ENCODE measurements at places on chromosomes 5 and 9.
A peak's percentile ranks its signal among the peaks of the same experiment; 100 is the strongest.

GRCh38 chr5:59684388-59685190, 208.9 kb downstream of the PDE4D start:
- DNase-seq: no peak

- DNase-seq: no peak
These were observed 127.0 kb downstream of the SAXO1 start for GRCh38 chr9:18905883-18906629.

DNA sequence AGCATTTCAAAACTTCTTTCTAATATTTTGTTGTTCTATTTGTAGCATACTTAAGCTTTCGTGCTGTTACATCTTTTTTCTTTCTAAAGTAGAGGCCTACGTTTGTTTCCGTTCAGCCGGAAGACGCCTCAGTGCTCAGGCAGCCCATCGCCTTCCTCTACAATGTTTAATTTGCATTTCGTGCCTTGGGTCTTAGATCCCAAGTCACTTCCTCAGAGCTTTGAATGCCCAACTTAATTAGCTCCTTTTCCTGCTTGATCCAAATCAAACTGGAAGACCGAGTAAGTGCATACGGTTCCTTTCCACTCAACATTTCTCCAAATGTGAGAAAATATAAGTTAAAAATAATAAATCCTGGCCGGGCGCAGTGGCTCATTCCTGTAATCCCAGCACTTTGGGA, 43.2 kb downstream of the MRPL36 start:
- no peak for DNase-seq

GRCh38 chr9:105683688-105684275, 10.6 kb upstream of the TMEM38B start:
- no peak for DNase-seq

GRCh38 chr5:133406977-133407632, 205.2 kb downstream of the FSTL4 start:
- no peak for DNase-seq

DNA sequence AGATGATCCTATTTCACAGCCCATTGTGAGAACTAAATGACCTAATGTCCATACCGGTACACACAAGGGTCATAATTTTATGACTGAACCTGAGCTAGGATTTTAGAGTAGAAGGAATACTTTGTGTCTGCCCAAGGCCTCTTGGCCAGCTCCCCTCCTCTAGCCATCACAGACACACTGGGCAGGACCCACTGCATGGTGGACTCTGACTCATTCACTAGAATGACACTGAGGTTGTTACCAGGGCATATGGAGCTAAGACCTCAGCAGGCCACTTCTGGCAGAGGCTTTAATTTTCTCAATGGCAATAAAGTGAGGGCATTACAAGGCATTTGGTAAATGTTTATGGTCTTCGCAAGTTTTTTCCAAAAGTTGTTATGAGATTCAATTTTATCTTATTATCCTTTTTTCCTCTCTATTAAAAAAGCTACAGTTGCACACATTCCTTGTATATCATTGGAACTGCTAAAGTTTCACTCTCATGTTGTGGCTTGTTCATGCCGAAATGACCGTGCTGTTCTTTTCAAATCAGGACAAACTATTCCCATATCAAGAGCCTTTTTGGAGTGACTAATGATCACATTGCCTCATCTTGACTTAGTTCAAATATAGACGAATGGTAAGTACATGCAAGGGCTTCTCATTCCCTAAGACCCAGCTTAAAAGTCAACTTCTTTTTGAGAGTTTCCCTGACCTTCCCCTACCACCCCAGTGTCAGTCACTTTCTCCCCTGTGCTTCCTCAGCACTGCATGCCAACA, 595.7 kb downstream of the ACTL7B start:
- DNase-seq: no peak

- DNase-seq: no peak
These were observed 87.0 kb downstream of the ANGPTL2 start for GRCh38 chr9:127035423-127035822.

DNA sequence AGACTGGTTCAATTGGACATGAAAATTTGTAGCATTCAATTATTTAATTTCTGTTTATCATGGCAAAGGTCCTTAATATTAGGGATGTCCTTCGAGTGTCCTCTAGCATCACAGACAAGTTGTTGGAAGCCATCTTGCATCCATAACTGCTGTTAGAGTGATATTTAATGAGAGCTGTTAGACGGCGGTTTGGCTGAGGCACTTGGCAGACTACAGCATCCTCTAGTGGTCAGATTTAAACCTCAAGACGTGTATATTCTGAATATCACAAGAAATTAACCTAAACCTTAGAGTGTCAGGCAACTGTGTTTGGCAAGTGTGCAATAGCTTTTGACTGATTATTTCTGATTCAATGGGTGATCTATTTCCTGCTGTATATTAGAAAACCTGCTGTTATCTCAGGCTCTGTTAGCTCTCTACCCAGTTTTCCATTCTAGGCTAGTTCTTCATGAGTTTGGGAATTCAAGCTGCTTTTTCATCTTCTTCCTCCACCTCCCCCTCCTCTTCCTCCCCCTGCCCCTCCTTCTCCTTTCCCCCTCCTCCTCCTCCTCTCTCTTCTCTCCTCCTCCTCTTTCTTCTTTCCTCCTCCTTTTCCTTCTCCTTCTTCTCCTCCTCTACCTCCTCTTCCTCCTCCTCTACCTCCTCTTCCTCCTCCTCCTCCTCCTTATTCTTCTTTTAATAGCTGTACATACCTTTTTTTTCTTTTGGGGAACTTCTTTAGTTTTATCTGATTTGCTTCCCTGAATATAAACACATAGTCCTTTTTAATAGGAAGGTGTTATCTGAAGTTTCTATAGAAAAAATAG, 8.6 kb downstream of the SPINK1 start:
- DNase-seq: peak; percentile 58

DNA sequence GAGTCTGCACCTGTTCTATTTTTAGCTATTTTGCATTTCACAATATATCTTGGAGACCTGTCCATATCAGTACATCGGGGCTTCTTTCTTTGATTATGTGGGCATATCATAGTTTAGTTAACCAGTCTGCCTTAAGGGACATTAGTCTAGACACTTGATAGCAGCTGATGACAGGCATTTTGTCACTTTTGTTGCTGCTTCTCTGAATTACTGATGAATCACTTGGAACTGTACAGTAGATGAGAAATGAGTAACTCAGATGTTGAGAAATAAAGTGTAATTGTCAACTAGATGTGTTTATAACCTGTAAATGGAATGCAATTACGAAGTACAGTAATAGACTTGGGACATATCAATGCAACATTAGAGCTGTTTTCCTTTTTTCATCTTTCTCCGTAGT, 7.1 kb downstream of the ZFP2 start:
- DNase-seq: no peak

DNA sequence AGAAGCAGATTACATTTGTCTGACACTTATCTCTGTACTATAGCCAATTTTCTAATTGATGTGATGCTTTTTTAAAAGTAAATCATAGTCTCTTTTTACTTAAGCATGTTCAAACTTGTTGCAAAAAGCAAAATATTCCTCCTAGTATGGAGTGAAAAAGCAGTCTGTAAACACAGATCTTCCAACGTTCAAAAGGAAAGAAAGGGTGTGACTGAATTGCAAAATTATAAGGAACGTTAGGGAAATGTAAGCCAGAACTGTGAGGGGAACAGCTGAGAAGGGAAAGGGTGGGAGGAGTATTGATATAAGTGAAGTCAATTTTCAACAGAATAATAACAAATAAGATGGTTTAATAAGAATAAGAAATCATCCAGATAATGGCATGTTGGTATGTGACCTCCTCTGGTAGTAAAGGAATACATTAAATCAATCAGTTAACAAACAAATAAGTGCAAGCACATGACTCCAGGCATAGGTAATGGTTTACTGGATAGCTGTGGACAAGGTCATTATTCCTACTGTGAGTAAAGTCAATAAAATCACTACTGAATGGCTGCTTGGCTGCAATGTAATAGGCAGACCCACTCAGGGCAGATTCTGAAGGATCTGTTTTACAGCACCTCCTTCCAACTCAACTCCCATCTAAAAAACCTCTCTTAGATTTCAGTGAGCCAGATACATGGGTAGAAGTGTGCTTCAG, 239.1 kb upstream of the NMUR2 start:
- DNase-seq: no peak

GRCh38 chr9:36029765-36030528, 6.8 kb upstream of the RECK start:
- no peak for DNase-seq

DNA sequence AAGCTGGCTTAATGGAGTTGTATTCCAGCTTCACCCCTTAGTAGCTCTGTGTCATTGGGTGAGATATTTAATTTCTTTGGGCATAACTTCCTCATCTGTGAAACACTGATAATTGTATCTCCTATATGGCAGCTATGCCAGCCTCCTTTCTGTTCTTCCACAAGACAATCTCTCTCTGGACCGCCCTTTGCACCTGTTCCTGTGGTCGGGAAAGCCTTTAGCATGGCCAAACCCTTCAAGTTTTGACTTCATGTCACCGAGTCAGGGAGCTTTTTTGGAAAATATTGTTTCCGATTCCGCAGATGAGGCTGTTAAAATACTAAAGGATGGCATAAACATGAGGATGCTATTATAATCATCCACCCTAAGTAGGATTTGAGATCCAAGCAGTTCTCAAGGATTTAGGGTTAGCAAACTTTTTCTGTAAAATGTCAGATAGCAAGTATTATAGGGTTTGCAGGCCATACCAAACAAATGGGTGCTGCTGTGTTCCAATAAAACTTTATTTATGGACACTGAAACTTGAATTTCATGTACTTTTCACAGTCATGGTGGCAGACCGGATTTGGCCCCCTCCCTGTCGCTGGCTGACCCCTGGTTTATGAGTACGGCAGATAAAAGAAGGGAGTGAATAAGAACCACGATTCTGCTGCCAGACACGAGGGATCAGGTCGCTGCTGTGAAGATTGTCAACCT, 695 bp upstream of the NDFIP1 start:
- DNase-seq: no peak

DNA sequence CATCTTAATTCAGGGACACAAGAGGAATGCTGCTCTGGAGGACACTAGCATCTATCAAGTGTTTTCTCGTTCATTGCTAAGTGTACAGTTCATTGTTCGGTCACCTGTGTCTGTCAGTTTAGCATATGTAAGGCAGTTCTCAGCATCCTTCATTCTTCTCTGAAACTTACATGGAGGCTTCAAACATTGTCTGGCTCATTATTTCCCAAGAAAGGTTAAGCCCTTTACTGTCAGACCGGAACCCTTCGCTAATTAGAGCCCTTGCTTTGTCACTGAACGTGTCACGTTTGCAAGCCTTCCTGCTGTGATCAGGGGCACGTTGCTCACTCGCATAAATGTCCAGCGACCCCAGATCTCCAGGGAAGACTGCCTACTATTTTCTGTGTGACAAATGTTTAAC, 62.3 kb upstream of the RIOK2 start:
- DNase-seq: no peak

DNA sequence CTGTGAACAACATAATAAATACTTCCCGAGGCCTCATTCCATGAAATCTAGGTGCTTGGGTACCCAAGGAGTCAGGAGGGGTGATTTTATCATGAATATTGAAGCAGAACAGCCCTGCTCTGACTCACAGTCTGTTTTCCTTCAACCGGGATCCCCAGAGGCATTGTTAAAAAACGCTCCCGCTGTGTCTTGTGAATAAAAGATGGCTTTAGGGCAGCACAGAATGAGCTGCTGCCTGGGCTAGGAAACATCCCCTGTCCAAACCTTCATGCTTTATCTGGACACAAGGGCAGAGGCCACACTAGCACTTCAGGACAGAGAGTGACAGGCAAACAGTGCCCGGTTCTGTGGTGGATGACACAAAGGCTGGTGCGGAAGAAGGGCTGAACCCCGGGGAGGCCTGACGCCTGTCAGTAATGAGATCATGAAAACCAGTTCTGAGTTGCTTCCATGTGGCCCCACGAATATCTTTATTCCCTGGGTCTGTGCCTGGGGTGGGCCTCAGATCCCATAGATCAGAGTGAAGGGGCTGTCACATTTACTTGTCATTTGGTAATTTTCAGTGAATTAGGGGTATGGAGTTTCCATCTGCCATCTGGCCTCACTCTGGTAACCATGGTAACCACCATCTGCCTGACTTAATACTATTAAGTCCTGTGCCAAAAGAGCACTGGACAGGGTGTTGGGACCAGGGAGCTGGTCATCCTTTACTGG, 2.6 kb downstream of the IGFBPL1 start:
- no peak for DNase-seq

GRCh38 chr9:128587453-128587852, 35.1 kb downstream of the SPTAN1 start:
- DNase-seq: no peak

GRCh38 chr9:75593920-75594319, 296.6 kb upstream of the PCSK5 start:
- no peak for DNase-seq

DNA sequence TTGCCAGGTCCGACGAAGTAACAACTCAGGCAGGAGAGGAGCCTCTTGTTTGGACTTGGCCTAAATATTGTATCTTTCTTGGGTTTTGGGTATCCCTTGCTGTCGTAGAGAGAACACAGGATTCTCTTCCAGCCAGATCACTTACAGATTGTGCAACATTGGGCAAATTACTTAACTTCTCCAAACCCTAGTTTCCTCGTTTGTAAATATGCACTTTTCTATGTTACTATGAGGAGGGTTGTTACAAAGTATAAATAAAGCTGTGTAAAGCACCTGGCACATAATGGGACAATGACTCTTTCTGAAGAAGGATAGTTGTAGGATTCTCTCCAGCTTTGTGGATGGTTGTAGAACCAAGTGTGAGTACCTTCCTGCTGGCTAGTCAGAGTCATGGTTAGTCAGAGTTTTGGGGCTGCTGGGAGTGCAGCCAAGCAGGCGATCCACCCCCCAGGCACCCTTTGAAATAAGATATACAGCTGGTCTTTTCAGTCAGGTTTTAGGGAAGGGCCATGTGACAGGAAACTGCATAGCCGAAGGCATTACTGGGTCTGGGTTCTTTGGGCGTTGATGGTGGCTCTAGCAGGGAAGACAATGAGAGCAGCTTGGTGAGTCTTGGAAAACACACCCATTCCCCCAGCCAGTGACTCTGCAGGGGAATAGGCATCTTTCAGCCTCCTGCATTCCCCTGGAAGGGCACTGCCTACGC, 49.9 kb upstream of the GDNF start:
- no peak for DNase-seq

DNA sequence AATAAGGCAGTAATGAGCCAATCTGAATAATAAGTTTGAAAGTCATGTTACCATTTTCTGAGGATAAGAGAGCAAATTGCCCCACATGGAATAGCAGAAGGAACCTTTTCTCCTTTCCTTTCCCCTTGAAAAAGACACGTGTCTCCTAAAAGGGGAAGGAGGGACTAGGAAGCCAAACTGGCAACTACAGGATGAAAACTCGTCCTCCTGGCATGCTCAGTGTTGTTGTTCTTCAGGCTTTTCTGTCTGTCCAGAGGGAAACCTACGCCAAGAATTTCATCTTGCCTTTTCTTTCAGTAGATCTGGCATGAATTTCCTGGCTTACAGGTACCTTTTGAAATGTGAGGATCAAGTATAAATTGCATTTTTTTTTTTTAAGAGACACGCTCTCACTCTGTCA, 355.9 kb upstream of the TLE4 start:
- no peak for DNase-seq

Data from NCI-H187 (cell line).